Fibroblast of skin of abdomen (primary cell): ENCODE measurements at places on chromosomes 12 and 14.

DNA sequence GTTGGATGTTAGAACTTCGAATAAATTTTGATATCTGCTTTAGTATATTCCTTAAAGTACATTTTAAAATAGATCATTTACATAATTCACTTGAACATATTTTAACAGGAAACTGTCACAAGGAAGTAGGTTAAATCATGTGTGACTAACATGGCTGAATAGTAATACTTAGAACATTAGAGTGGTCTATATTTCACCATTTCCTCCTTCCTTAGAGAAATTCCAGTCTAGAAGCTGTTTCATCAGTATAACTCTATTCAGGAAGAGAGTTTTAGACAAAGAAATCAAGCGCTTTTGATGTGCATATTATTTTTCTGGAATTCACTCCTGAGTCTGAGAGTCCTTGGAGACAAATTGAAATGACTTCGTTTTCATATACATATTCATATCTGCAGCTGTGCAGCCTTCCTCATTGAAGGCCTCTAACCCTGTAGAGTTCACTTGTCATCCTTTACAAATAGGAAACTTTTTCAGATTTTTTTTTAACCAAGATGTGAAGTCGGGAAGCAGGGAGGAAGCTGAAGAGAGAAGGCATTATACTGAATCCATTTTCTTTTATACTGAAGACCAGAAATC is 28.4 kb downstream of the IRAK3 start:
- no peak for DNase-seq

DNA sequence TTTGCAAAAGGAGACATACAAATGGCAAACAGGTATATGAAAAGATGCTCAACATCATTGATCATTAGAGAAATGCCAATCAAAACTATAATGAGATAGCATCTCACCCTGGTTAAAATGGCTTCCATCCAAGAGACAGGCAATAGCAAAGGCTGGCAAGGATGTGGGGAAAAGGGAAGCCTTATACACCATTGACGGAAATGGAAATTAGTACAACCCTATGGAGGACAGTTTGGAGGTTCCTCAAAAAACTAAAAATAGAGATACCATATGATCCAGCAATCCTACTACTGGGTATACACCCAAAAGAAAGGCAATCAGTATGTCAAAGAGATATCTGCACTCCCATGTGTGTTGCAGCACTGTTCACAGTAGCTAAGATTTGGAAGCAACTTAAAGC is 17.3 kb upstream of the CKAP4 start:
- no peak for DNase-seq

GRCh38 chr14:101188571-101188915 is 285.0 kb upstream of the RTL1 start:
- no peak for DNase-seq

DNA sequence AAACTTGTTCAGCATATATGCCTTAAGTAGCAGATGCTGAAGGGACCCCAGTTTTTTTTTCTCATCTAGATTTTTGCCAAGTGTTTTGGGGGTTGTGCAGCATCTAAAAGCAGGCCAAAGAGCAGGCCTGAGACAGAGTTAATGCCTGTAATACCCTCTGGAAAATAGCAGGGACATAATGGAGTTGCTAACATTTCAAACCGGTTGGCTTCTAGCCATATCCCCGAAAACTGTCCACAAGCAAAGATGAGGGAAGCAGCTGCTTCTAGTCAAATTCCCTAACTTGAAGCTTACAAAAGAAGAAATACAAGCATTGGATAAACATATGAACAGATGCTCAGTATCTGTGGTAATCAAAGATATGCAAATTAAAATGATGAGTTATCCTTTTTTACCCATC is 52.1 kb upstream of the AEBP2 start:
- no peak for DNase-seq

DNA sequence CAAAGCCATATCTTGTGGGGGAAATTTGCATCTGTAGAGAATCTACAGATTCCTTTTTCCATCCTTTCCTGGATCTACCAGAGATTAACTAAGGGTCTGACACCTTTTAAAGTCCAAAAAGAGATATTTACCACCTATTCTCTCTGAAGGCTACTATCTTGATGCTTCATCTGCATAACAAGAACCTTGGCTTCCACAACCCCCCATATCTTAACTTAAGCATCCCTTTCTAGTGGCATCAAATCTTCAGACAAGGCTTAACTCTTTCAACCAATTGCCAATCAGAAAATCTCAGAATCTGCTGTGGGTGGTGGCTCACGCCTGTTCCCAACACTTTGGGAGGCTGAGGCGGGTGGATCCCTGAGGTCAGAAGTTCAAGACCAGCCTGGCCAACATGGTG is 74.3 kb upstream of the FICD start:
- no peak for DNase-seq
